Renal pelvis (tissue), 12 donors: ENCODE measurements at places on chromosomes 13 and 19.

DNA sequence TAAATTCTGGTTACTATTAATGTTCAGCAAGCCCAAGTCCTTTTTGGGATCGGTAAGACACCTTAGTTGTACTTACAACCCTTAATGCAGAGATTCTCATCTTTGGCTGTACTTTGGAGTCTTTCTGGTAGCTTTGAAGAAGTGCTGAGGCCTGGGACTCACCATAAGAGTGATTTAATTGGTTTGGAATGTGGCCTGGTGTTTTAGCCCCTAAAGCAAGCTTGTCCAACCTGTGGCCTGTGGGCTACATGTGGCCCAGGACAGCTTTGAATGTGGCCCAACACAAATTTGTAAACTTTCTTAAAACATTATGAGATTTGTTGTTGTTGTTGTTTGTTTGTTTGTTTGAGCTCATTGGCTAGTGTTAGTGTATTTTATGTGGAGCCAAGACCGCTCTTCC is 215.3 kb downstream of the ZIC5 start:
- DNase-seq, result no peak

- DNase-seq, result peak; percentile 76
These were observed at the start of gene VWA8 for GRCh38 chr13:41960637-41961465. VWA8 (minus strand) TSS chr13:41961109; CDS start chr13:41961015, 94 bp downstream.

DNA sequence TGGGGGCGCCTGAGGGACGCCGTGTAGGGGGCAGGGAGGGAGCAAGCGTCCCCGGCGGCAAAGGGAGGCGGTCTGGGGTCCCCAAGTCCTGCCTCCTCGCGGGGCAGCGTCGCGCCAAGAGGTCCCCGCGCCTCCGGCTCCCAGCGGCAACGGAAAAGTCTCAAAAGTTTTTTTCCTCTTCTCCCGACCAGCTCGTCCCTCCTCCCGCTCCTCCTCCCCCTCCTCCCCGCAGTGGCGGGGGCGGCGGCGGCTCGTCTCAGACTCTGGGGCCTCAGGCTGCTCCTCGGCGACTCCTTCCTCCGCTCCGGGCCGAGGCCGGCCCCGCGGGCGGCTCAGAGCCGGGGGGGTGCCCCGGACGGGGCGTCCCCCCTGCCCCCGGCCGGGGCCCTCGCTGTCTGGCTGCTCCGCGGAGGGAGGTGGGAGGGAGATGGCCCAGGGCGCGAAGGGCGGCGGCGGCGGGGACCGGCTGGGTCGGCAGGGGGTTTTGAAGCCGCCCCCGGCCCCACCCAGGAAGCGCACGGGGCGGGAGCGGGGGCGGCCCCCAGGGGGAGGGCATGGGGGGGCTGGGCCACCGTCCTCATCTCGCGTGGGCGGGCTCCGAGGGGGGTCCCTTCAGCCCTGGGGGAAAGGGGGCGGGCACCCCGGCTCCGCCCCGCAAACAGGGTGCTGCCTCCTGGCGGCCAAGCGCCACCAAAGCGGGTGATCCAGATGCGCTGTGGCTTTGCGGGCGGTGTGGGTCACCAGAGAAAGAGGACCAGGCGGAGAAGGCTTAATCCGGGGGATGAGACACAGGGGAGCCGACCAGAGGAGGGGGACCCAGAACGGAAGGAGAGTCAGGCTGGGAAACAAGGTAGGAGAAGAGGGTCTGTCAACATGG is at the start of gene TGFB1:
TSS of gene TGFB1 (minus strand) at position 457 of the 877 bp plus-strand sequence. CDS start 878 bp downstream, outside the sequence.
- no peak for DNase-seq

DNA sequence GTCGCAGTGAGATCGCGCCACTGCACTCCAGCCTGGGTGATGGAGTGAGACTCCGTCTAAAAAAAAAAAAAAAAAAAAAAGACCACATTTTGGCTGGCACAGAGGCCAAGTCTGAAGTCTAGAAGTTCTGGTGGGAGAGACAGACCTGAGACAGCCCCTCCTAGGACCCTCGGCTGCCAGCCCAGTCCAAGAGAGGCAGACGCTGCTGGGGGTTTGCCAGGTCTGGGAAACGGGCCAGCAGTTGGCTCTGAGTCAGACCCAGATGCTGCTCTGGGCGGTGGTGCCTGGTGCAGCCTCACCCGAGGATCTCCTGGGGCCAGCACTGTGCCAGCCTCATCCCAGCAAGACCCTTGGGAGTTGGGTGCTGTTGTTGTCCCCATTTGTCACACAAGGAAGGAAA is 5.8 kb downstream of the FCHO1 start:
- DNase-seq, result no peak

GRCh38 chr13:21016487-21016886 is 44.9 kb downstream of the LATS2 start:
- no peak for DNase-seq

DNA sequence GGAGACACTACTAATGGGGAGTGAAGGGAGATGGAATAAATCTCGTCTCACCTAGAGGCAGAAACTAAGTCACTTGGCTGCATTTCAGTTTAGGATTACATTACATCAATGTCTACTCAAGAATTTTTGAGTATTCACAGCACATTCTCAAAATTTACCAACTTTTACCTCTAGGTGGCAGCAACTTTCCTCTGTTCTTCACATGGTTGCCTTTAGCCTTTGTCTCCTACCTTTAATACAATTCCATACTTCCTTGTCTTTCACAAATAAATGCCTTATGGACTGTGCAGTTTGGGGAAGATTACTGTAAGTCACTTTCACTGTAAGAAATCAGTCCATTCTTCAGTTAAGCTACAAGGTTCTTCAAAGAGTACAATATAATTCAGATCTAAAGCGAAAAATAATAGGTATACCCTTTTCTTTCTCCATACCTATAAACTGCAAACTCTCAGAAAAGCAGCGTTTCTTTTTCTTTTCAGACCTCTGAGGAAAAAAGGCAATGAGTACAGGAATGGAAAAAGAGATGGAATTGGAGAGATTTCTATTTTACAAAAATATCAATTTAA is 379.4 kb downstream of the KLF12 start:
- peak; percentile 80 for DNase-seq

- DNase-seq, result no peak
These were observed 2.4 kb upstream of the CTXN1 start for GRCh38 chr19:7928334-7928706.

GRCh38 chr19:639253-640160 is at the start of gene FGF22:
FGF22 (plus strand) TSS chr19:639879; CDS start chr19:639926, 47 bp downstream.
- peak; percentile 88 for DNase-seq

- no peak for DNase-seq
These were observed at the start of gene SSC5D for GRCh38 chr19:55487924-55488687. SSC5D (plus strand) TSS chr19:55488436; CDS start chr19:55488590, 154 bp downstream.

DNA sequence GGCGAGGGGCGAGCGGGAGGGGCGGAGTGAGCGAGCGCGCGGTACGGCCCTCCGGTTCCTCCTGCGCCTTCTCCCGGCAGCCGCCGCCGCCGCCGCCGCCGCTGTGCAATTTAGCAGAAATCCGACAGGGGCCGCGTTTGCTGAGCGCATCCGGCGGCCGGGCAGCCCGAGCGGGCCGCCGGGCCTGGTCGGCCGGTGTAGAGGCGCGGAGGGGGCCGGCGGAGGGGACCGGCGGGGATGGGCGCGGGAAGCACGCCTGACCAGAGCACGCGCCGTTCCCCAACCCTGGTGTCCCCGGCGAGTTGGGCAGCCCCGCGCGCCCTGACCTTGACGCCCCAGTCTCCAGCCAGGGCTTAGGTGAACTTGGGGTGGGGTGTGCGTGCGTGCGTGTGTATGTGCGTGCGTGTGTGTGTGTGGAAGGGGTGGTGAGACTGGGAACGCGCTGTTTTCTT is 144.5 kb upstream of the ZNF536 start:
- peak; percentile 80 for DNase-seq

- DNase-seq, result no peak
These were observed 857.8 kb downstream of the GPC5 start for GRCh38 chr13:92256211-92256610.

- peak; percentile 34 for DNase-seq
These were observed 2.2 kb upstream of the COLGALT1 start for GRCh38 chr19:17553256-17553655.

DNA sequence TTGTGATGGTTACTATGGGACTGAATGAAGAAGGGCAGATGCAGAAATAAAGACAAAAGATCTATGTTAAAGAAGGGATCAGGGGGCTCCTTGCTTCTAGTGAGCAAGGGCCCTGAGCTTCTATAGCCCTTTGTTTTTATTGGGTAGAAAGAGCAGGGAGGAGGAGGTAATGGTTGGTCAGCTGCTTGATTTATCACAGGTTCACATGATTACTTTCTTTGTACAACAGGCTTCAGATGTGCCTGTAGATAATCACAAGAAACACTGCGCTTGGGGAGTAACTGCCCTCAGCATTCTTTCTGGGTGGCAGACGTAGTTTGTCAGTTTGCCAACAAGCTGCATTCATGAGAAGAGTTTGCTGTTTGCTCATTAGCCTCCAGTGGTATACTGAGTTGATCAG is 4.8 kb upstream of the ZNF439 start:
- DNase-seq, result peak; percentile 50

DNA sequence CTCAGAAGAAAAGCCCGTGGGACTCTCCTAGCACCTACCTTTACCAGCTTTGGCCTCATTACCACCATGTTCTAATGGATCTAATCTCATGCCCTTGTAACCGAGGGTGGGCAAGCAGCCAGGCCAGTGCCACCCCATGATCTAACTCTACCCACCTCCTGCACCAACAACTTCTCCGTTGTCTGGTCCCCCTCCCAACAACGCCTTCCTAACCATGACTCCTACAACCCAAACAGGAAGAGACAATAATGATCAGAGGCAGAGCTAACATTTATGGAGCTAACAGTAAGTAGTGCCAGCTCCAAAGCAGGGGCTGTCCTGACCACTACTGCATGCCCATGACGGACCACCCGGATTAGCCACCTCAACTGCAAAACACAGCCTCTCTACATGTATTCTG is 3.5 kb downstream of the USP12 start:
- DNase-seq, result no peak

DNA sequence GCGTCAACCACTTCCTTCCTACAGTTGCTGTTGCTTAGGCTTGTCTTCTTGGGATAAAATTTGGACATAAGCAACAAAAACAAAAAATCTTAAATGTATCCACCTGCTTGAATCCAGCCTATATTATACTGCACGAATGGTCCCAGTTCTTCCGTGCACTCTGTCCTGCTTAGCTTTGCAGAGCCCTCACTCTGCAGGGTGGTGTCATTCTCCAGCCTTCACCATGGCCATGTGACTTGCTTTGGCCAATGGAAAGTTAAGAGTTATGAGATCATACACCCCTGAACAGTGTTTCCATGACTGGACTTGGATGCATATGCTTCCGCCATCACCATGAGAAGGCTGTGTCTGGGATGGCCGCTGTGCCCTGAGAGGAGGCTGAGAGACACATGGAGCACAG is 27.4 kb upstream of the SACS start:
- DNase-seq, result no peak

DNA sequence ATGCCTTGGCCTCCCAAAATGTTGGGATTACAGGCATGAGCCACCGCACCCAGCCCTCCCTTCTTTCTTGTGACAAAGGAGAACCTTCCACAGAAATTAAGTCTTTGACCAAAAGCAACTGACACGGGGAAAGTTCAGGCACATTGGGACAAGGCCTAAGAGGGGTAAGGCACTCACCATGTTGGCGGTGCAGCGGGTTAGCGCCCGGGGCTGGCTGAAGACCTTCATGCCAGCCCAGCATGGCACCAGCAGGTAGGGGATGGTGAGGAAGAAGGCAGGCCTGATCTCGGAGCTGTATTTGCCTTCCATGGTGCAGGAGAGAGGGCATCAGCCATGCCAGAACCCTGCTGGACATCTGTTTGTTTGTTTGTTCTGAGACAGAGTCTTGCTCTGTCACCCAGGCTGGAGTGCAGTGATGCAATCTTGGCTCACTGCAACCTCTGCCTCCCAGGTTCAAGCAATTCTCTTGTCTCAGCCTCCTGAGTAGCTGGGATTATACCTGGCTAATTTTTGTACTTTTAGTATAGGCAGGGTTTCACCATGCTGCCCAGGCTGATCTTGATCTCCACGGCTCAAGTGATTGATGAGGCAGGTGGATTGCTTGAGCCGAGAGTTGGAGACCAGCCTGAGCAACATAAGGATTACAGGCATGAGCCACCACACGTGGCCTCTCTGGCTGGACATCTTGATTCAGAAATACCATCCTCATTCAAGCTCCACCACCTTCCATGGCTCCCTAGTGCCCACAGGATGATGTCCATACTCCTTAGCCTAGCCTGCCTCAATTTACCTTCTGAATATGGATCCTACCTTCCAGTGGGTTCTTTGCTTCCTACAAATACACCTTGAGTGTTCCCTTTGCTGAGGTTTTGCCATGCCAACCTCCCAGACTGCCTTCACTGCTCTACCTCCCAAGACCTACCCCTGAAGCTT is 4.4 kb downstream of the TM6SF2 start:
- no peak for DNase-seq

DNA sequence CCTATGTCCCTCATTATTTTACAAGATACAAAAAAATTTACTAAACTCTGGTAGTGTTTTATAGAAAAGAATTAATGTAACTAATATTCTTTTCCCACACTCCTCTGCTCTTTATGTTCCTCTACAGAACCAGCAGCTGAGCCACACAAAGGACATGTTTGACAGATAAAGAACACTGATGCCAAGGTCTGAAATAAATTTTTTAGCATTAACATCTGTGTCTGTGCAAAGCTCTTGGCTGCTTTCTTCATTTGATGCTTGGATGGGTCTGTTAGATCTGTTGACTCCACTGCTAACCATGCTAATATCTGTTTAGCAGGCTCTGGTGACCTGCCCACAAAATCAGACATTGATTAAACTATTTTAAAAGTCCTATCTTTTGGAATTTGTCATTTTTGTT is 2363.8 kb downstream of the PCDH9 start:
- no peak for DNase-seq

GRCh38 chr19:53872762-53873161 is 5.1 kb downstream of the MYADM start:
- DNase-seq, result no peak

DNA sequence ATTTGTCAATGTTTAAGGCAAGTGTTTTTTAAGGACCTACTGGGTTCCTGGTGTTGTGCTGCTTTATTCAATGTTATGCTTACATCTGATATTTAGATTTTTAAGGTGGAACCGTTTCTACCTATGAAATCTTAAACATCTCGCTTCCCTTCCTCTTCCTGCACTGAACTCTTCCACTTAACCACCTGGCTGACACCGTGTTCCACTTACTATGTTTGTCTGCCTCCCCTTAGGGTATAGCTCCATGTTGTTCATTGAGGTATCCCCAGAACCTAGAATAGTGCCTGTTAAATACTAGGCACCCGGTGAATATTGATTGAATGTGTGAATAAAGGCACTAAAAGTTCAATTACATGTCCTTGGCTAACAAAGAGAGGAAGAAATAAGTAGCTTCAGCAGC is 104.9 kb downstream of the RNF17 start:
- DNase-seq, result no peak

DNA sequence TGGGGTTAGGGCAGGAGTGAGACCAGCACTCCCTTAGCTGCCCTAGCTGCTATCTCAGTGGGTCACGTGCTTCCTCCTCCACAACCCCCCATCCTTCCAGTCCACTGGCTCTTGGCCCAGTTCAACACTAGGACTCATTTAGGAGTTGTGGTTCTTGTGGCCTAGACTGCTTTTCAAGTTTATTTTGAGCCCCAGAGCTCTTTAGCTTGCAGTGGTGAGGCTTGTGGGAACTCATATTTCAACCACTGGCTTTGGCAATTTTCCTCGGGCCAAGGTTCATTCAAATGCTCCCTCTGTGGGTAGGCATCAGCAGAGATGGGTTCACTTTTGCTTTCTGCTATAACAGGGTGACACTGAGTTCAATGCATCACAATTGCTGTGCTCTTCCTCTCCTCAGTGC is 436.2 kb upstream of the SLITRK5 start:
- DNase-seq, result no peak
